ENCODE measurements at places on chromosomes 7 and 10. TPM values are rescaled to one million over a fixed set of nuclear protein-coding genes. Genes with fewer than 3 reads are reported as not detected.

GRCh38 chr10:6473430-6473829 lies 106.6 kb downstream of the PRKCQ start:
- no peak for DNase-seq

GRCh38 chr7:77827999-77828398 lies 29.4 kb downstream of the PHTF2 start:
- no peak for DNase-seq

- DNase-seq: no peak
These were observed 252.0 kb downstream of the PTEN start for GRCh38 chr10:88115407-88115806.

DNA sequence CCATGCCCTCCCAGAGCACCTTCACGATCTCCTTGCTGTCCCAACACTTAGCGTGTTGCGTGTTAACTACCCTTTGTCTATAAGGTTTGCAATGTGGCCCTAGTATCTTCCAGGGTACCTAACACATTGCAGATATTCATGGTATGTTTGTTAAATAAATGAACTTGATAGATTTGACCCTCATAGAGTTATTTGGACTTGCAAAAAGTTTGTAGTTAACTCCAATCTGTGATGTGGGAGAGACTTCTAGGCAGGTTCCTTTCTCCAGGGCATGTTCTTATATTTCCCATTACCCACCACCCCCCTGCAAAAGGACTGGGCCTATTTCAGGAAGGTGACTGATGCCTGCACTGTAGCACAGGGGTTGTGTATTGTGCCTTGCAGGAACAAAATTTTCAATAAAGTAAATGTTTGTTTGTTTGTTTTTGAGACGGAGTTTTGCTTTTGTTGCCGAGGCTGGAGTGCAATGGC lies 612 bp downstream of the HILPDA start:
- no peak for DNase-seq

GRCh38 chr7:63899691-63900393 lies 98.8 kb upstream of the ZNF722 start:
- peak; percentile 85 for DNase-seq

SPOCK2 gene
- total RNA-seq: 8.6 TPM

CCL26 gene
- total RNA-seq: 0.49 TPM

ITGA8 gene
- total RNA-seq: 1.7 TPM

TMEM213 gene
- total RNA-seq: not detected

OR13A1 gene
- total RNA-seq: not detected

RNF148 gene
- not detected for total RNA-seq

SPRN gene
- not detected for total RNA-seq

Measured in left ventricle myocardium inferior (tissue), 1 donor.